ENCODE measurements at places on chromosomes 5 and 9.

DNA sequence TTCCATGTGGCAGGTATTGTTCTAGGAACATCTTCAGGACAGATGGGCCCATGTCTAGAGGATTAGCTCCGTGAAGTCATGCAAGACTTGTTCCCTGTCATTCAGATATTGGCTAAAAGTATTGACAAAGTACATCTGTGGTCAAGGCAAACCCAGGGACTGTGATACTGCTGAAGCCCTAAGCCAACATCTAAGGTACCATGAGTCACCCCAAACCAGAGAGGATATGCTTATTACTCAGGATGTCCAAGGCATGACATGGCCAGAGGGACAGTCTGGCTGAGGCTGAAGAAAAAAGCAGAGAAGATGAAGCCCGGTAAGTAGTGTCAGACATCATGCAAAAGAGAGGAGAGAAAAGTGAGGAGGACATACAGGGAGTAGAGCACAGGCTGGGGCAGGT lies 31.0 kb downstream of the HMHB1 start:
- no peak for DNase-seq

GRCh38 chr9:71519098-71519696 lies 249.1 kb downstream of the CEMIP2 start:
- DNase-seq = no peak

GRCh38 chr9:69317894-69318293 lies 7.1 kb upstream of the ENTREP1 start:
- no peak for DNase-seq

GRCh38 chr9:20426019-20426418 lies 196.3 kb downstream of the MLLT3 start:
- DNase-seq = no peak

- DNase-seq = no peak
These were observed 31.1 kb upstream of the NRARP start for GRCh38 chr9:137333016-137333671.

DNA sequence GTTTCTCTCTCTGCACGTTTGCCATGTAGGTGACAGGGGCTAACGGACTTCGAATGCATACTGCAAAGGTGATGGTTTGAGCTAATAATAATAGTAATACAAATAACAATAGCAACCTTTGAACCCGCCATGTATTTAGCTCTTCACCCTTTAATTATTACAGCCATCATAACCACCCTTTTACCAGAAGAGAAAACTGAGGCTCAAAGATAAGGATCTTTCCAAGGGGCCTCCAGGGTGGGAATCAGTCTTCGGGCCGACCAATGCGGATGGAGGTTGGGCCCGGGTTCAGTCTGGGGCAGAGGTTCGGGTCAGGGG lies 494 bp downstream of the CDKN2AIPNL start:
- no peak for DNase-seq

- no peak for DNase-seq
These were observed 23.3 kb upstream of the CPLANE1 start for GRCh38 chr5:37272511-37272910.

DNA sequence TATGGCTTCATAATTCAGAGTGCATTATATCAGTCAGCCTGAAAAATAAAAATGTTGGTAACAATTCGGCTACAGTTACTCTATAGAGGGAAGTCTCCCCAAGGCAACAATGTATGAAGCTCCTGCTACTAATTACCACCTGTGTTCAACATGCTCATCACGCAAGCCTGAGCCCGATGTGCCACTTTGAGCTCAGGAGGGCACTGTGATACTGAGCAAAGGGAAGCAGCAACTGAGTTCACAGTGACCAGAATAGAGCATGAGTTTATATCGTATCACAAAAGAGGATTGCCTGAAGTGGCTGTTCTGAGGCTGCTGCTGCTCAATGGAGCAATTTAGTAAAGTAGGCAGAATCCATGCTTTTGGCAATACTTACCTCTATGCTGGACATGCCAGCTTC lies 202.0 kb upstream of the HAPLN1 start:
- DNase-seq = no peak

DNA sequence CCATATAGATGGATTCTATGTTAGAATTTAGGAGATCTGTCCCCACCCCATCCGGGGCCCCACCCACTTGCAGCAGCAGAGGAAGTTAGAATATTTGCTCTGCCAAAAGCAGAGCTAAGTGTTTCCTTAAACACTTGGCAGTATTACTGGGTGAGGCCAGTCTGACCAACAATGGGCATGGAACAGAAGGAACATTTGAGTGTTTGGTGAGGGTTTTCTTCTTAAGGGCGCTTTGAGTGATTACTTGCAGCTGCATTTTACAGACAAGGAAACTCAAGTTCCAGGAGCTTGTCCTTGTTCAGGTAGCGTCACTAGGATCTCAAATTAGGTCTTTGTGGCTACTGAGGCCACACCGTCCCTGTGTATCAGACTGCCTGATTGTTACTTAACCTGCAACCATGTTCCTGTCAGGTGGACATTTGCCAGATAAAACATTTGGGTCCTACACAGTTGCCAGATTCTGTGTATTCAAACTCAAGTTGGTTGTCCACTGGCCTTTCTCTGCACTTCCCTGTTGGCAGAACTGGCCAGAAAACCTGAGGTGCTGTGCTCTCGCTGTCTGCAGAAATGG lies 59.3 kb downstream of the SLC46A2 start:
- DNase-seq = no peak

DNA sequence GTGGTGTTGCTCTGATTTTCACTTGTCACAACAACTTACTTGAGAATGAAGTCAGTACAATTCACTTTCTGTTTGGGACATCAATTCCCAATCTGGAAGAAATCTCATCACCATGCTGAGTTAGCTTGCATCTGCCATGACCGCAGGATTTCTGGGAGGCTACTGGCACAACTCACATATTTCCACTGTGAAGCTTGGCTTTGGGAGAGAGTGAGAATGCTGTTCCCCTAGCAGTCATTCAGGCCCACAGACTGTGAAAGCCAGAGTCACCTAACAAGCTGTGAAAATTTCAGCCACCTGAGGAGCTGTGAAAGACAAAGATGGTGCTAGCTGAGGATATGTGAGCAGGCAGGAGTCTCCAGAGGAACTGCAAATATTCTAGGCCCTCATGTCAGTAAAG lies 365.2 kb upstream of the TUSC1 start:
- DNase-seq = no peak

- no peak for DNase-seq
These were observed 87.5 kb upstream of the RANBP3L start for GRCh38 chr5:36389245-36389644.

DNA sequence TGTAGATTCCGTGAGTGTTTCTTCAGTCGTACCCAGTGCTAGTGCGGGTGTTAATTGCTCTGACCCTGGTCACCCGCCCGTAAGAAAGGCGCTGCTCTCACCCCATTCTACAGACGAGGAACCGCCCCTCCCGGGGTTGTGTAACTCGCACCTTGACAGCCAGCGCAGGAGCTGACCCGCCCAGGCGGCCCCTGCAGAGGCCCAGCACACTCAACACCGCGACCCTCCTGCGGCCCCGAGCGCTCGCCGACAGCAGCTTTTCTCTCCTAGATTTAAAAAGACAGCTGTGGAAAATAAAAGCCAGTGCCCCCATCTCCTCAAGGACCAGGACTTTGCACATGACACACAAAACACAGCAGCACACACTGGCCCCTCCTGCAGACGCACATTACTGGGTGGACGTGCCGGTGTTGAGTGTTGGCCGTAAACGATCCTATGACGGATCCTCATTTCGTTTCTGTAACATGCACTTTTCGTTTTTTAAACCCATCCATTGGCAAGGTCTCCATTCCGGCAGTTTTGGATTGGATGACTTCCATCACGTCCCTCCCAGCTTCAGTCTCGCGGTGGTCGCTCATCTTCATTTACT lies 22.9 kb downstream of the OR2V2 start:
- DNase-seq = no peak

- DNase-seq = no peak
These were observed 10.9 kb downstream of the QRFP start for GRCh38 chr9:130885484-130886375.

- DNase-seq = no peak
These were observed 42.3 kb downstream of the FGF1 start for GRCh38 chr5:142643634-142644033.

All from activated naive CD8-positive, alpha-beta T cell treated with anti-CD3 and anti-CD28 coated beads for 36 hours (primary cell).